ENCODE measurements at places on chromosomes 13 and 19.
A peak's percentile ranks its signal among the peaks of the same experiment; 100 is the strongest.

- DNase-seq = no peak
Observed at GRCh38 chr13:41654796-41655195, 197.4 kb downstream of the RGCC start.

- DNase-seq = peak; percentile 62
Observed at GRCh38 chr19:56066152-56067023, 54.7 kb downstream of the ZNF787 start.

GRCh38 chr19:38318660-38319059, 985 bp upstream of the KCNK6 start:
- no peak for DNase-seq

GRCh38 chr13:110894086-110894485, 20.8 kb downstream of the ANKRD10 start:
- no peak for DNase-seq

- DNase-seq = no peak
Observed at GRCh38 chr13:103716718-103717117, 650.5 kb upstream of the SLC10A2 start.

DNA sequence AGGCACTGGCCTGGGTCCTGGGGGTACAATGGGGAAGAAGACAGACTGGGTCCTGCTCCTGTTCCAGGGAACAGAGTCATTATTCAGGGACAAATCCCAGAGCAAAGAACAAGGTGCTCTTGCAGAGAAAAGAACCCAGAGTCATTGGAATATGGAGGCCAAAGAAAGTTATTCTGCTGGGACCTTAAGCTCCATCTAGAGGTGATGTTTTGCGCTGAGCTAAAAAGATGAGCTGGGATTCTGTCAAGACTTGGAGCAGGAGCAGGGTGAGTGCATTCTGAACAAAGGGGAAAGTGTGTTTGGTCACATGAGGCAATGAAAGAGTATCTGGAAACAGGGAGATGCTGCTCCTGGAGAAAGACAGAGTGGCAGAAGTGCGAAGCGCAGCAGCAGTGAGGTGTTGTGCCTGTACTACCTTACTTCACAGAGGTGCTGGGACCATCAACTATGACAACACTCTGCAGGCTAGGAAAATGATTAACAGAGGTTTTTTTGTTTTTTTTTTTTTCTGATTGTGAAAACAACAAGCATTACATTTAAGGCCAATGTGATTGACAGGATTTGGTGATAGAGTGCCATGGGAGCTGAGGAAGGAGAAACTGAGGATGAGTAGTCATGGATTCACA, 95.3 kb upstream of the TNFSF11 start:
- DNase-seq = no peak

DNA sequence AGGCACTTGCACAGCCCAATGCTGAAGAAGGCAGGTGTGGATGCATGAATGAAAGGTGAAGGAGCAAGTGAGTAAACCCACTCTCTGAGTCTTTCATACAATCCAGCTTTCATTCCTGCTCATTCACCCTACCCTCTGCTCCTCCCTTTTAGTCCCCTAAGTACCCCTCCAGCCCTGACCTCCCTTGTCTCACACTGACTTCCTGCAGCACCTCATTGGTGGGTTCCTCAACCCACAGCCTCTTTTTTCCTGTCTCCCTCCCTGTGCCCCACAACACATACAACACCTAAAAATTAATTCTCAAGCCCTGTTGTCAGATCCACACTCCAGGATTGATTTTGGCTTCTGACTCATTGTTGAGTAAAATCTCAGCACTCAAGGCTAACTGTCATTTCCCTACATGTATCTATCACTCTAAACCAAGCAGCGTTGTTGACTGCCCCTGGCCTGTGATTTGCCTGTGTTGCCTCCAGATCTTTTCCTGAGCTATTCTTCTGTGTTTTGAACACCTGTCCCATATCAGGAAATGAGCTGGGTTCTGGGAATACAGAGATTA, 177.3 kb upstream of the SERP2 start:
- no peak for DNase-seq

GRCh38 chr13:43431841-43432240, 354.9 kb downstream of the ENOX1 start:
- no peak for DNase-seq

DNA sequence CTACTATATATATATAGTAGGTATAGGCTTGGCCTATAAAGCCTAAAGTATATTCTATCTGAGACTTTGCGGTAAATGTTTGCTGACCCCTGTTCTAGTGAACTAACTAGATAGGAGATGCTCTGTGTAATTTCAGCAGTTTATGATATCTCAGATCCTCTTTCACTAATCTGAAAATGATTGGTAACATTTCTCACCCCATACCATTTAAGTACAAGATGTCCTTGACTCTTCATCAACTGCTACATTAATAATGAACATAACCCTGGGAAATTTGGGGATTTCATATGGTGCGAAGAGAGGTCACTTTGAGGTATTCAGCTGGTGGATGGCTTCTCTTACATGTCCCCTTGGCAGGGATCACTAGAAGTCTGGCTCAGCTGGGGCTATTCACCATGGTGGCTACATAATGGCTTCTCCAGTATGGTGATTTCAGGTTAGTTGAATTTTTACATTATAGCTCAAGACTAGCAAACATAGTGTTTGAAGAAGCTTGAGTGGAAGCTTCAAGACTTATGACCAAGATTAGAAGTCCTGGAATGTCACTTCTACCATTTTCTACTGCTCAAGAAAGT, 103.6 kb upstream of the MYCBP2 start:
- DNase-seq = no peak
